Natural killer cell treated with Interleukin-12 subunit alpha and Interleukin-12 subunit beta and Interleukin-15 and Interleukin-18, amount 100 ng/mL, for 72 hours (primary cell): ENCODE measurements at places on chromosomes 3 and 15. TPM values are rescaled to one million over a fixed set of nuclear protein-coding genes. Genes with fewer than 3 reads are reported as not detected.

The GOLGA8B gene
- total RNA-seq: 234 TPM

The GOLGA6B gene
- not detected for total RNA-seq

The C15orf39 gene
- 26.8 TPM for total RNA-seq

The CSPG5 gene
- total RNA-seq: 0.95 TPM

The GLDN gene
- not detected for total RNA-seq

The USP19 gene
- 54.4 TPM for total RNA-seq

The NOX5 gene
- not detected for total RNA-seq

DNA sequence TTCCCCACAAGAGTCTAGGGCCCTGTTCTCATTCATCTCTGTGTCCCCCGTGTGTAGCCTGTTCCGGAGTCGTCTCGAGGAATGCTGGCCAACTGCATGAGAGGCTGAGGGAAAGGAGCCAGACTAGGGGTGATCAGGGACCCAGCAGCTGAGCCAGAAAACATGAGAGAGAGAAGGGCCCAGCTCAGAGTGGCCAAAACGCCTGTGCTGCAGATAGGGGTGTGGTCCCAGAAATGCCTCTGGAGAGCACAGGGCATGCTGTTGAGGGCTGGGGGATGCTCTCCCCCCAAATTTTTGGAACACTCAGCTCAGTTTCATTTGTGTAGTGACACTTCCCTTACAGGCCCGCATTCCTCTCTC is 14.1 kb downstream of the CYP1A2 start:
- H3K4me1 ChIP-seq: no peaks in the 10 kb centered on the region
- DNase-seq: no peak
- no peak overlapping the region for H3K27ac ChIP-seq
- no peak overlapping the region for H3K4me3 ChIP-seq
- no peaks in the 10 kb centered on the region for H3K36me3 ChIP-seq

DNA sequence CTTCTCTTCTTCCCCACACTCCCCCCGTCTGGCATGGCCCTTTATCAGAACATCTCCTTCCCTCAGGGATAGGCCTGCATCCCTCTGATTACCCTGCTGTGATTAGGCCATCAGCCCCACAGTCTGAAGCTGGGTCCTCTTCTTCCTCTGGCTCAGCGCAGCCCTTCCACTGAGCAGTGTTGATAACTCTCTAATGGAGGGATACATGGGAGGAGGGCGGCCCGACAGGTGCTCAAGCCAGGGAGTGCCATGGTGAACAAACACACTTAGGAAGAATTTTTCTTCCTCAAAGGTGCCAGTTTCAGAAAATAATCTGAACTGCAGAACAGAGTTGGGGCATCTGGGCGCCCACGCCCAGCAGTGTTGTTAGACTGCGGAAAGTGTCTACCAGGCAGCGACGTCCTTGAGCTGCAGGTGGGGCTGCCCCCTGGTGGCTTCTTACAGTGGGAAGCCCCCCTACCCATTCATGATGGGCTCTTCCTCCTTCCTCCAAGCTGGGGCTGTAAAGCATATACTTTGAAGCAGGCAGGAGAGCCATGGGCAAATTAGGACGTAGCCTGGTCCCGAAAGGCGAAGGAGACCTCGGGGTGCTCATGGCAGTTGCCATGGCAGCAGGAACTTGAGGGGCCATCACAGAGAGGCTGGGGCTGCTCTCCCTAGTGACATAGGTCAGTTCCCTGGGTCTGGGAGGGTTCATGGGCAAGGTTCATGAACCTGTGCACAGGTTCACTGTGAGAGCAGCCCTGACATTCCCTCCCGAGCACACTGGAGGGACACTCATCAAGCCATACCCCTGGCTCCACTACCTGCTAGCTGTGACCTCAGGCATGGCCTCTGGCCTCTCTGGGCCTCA is 33.2 kb upstream of the NR2C2 start:
- no peaks in the 10 kb centered on the region for H3K4me1 ChIP-seq
- H3K27ac ChIP-seq: no peak overlapping the region
- H3K4me3 ChIP-seq: no peak overlapping the region

GRCh38 chr3:146498002-146498736 is 28.8 kb upstream of the PLSCR2 start:
- peak overlapping the region; percentile 68 for H3K4me3 ChIP-seq
- no peak overlapping the region for H3K27ac ChIP-seq
- no peak for DNase-seq
- H3K27me3 ChIP-seq: peaks cover 7% of the 10 kb centered on the region
- H3K36me3 ChIP-seq: no peaks in the 10 kb centered on the region

DNA sequence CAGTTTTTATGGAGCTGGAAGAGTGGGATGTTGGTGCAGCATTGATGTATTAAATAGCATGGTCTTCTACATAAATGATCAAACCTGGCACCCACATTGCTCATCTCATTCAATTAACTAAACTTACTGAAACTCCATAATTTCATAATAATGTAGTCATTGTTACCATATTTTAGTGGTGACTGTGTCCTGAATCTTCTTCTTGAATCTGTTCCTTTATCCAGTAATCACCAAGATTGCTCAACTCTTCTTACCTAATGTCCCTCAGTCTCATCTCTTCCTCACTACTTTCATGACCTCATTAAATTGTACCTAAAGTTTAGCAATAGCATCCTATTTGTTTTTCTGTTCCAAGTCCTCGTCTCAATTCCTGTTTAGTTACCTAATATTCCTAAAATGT is 69.8 kb downstream of the FGF7 start:
- H3K27me3 ChIP-seq: peaks cover 20% of the 10 kb centered on the region
- no peaks in the 10 kb centered on the region for H3K36me3 ChIP-seq
- no peak overlapping the region for H3K4me3 ChIP-seq
- no peak overlapping the region for H3K27ac ChIP-seq

GRCh38 chr15:75483961-75484360 is 32.5 kb upstream of the SIN3A start:
- H3K4me3 ChIP-seq: no peak overlapping the region
- H3K4me1 ChIP-seq: peaks cover 4% of the 10 kb centered on the region
- DNase-seq: no peak
- H3K36me3 ChIP-seq: no peaks in the 10 kb centered on the region
- H3K27ac ChIP-seq: no peak overlapping the region

GRCh38 chr3:115190747-115191146 is 43.7 kb upstream of the ZBTB20 start:
- H3K4me1 ChIP-seq: peaks cover 10% of the 10 kb centered on the region
- peaks cover 9% of the 10 kb centered on the region for H3K36me3 ChIP-seq
- no peak overlapping the region for H3K27ac ChIP-seq

- H3K4me3 ChIP-seq: no peak overlapping the region
- no peaks in the 10 kb centered on the region for H3K4me1 ChIP-seq
- peaks cover 17% of the 10 kb centered on the region for H3K27me3 ChIP-seq
- H3K27ac ChIP-seq: no peak overlapping the region
These were observed 23.3 kb upstream of the FSTL1 start for GRCh38 chr3:120473896-120474675.

GRCh38 chr3:48016301-48016973 is at the start of gene MAP4:
Gene MAP4, minus strand, starts transcription at chr3:48016416. Its CDS starts 17,556 bp downstream, at chr3:47998860.
- peak within 1 kb of the TSS; percentile 70 for H3K27ac ChIP-seq
- no peak within 1 kb of the TSS for H3K4me3 ChIP-seq
- H3K36me3 ChIP-seq: no peaks in the 10 kb centered on the region
- peaks cover 39% of the 10 kb centered on the region for H3K4me1 ChIP-seq
- no peak for DNase-seq

DNA sequence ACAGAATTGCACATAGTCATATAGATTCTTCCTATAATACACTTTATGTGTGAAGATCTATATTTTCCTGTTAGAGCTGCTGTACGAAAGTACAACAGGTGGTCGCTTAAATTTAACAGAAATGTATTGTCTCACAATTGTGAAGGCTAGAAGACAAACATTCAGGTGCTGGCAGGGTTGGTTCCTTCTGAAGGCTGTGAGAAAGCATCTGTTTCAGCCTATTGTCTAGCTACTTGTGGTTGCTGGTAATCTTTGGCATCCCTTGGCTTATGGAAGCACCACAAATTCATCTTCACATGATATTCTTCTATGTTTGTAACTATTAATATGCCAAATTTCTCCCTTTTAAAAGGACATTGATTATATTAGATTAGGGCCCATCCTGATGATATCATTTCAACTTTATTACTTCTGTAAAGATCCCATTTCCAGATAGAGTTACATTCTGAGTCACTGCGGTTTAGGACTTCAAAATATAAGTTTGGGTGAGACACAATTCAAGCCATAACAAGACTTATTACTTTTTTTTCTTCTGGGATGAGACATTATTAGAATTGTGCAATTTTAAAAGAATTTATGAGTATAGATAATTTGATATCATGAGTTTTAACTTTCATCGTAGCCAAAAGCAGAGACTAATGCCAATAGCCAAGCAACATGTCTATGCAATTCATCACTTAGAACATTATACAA is 248.1 kb upstream of the BCHE start:
- H3K4me3 ChIP-seq: no peak overlapping the region
- no peaks in the 10 kb centered on the region for H3K27me3 ChIP-seq
- peaks cover 5% of the 10 kb centered on the region for H3K36me3 ChIP-seq
- DNase-seq: no peak

GRCh38 chr3:29453284-29454001 is 172.6 kb downstream of the RBMS3 start:
- H3K4me3 ChIP-seq: no peak overlapping the region
- H3K36me3 ChIP-seq: no peaks in the 10 kb centered on the region

GRCh38 chr3:39446444-39446843 is 21.0 kb upstream of the MOBP start:
- no peaks in the 10 kb centered on the region for H3K36me3 ChIP-seq
- H3K4me3 ChIP-seq: no peak overlapping the region
- H3K27ac ChIP-seq: no peak overlapping the region
- H3K27me3 ChIP-seq: peaks cover 5% of the 10 kb centered on the region

- peaks cover 57% of the 10 kb centered on the region for H3K4me1 ChIP-seq
- no peak for DNase-seq
- peak overlapping the region; percentile 74 for H3K27ac ChIP-seq
- peak overlapping the region; percentile 74 for H3K4me3 ChIP-seq
- H3K36me3 ChIP-seq: no peaks in the 10 kb centered on the region
These were observed 178.2 kb upstream of the LPP start for GRCh38 chr3:187975561-187976364.

DNA sequence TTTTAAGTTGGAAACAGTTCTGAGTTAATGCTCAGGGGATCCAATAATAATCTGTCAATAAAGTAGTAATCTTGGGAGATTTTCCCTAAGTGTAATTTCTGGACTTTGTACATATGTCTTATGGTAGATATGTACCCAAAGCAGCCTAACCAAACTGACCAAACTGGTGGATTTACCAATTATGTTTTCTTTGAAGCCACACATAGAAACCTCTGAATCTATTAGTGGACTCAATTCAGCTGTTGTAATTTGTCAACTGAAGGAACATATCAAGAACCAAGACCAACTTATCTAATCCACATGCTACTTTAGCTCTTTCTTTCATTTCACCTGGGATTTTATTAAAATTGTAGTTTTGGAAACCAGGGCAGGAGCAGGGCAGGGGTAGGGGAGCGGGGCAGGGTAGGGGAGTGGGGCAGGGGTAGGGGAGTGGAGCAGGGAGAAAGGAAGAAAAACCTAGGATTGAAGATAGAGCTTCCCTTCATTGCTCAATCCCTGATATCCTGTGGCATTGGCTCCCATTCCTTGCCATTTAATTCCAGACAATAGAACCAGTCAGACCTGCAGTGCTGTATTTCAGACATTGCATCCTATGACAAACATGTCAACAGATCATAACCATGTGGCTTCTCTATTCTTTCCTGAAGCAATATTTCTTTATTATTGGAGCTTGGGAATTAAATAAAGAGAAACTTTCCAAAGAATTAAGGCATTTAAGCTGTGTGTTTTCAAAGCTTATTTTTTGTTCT is 101.8 kb downstream of the NFKBIZ start:
- peak overlapping the region; percentile 34 for H3K4me3 ChIP-seq
- no peak for DNase-seq
- H3K27ac ChIP-seq: no peak overlapping the region
- H3K36me3 ChIP-seq: no peaks in the 10 kb centered on the region
